ENCODE measurements at places on chromosomes 5 and 9.

GRCh38 chr5:10762776-10763500, 1.9 kb upstream of the DAP start:
- peak; percentile 27 for DNase-seq

DNA sequence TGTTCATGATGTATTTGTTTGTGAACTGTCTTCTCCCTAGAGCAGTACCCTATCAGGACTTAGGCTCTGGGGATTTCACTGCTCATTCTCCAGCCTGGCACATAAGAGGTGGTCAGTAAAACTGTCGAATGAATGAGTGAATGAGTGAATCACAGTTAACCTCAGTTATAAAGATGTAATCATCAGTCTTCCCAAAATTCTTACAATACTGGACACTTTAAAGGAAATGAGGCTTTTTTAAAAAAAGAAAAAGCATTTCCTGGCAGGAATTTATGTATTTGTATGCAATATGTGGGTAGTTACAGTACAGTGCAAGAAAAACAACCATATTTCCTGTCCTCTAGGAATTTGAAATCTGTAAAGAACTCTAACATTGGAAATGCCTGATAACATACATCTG, 59.6 kb downstream of the RAI14 start:
- no peak for DNase-seq

- no peak for DNase-seq
These were observed 334.3 kb downstream of the ICE1 start for GRCh38 chr5:5756762-5757161.

DNA sequence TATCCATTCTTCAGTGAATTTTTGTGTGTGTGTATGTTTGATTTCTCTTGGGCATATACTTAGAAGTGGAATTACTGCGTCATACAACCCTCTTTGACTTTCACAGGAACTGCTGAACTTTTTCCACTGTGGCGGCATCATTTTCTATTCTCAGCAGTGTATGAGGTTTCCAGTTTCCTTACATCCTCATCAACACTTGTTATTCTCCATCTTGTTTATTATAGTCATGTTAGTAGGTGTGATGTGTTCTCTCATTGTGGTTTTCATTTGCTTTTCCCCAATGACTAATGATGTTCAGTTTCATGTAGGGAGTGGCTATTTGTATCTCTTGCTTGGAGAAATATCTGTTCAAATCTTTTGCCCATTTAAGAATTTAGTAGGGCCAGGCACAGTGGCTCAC, 2.6 kb downstream of the ZNF79 start:
- DNase-seq, result no peak

DNA sequence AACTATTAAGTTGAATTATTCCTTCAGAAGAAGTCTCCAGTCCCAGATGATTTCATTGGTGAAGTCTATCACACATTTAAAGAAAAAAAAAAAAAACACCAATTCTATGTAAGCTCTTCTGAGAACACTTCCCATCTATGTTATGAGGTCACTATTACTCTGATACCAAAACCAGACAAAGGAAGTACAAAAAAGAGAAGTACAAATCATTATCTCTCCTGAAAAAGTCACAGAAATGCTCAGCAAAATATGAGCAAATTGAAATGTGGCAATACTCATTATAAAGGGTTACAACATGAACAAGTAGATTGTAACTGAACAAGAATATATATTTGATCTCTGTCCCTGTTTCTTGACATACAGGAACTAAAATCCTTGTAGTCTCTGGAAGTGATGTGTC, 280.4 kb downstream of the TLE1 start:
- no peak for DNase-seq

DNA sequence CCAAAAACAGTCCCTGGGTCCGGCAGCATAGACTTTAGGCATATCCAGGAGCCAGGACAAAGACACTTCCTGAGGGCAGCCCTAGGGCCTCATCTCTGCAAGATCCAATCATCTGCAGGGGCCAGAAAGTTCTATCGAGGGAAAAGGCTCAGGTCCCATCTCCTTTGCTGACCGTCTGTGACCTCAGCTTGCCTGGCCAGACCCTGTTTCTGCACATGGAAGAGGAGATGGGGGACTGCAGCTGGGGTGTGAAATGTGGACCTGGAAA, 51.0 kb upstream of the FCN1 start:
- DNase-seq, result no peak

DNA sequence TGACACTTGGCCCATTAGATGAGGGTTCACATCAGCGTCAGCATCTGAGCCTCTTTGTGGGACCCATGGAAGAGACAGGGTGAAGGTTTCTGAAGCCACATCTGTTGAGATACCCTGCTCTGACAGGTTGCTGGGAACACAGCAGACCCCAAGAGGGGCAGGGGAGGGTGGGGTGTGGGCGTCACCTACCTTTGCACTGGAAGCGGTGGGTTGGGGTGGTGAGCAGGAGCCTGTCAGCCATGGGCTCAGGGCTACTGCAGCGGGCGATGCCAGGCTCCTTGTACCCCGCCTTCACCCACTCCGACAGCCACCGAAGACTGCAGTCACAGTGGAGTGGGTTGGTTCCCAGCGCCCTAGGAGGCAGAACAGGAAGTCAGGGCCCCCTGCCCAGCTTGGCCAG, 131.5 kb upstream of the PANK3 start:
- DNase-seq, result no peak

DNA sequence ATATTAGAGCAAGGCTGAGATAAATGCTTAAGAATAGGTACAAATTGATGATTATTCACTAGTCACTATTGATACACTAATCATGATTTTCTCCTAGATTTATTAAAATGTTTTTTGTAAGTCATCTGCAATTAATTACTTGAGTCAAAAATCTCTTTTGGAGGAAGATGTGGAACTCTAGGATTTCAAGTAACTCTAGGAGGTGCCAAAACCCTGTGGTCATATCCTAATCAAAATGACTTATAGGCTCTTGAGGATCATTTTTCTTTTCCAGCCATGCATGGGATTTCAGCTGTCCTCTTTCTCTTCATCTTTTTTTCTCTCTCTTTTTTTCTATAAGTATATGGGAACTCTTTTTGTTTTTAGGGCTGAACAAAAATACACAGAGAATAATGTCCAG, 141.8 kb upstream of the CD180 start:
- no peak for DNase-seq

DNA sequence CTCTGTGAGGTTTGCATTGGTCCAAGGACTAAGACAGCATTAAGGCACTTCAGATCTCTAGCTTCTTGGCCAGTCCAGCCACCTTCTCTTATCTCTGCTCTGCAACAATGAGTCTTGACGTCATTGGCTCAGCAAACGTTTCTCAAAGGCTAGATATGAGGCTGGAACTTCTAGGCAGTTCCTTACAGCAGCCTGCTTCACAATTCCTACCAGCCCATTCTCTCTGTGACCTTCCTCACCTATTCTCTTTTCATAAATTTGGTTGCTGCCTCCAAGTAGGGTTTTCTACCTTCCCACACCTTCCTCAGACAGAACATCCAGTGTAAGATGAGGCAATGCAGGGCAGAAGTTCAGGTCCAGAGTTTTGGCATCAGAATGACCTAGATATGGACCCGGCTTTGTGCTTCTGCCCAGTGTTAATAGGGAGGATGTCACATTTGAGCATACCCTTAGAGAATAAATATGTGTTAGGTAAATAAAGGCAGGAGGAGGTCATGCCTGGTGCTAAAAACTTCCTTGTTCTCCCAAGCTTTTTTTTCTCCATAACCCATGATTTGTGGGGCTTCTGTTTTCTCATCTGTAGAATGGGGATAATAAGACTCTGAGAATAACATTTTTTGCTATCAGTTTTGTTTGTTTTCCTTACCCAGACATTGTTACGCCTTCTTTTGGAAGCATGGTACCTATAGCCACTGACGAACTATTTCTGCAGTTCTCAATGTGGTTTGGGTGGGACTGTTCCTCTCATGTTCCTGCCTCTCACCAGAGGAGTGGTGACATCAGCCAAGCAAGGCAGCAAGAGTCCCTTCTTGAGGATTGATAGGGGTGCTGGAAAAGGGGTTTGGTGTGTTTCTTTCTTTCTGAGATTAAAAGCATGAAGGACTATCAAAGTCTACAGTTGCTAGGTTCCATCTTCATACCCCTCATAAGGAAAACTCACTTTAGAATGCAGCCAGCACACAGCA, 220.6 kb upstream of the TRIM32 start:
- DNase-seq, result no peak

GRCh38 chr5:24222876-24223275, 421.9 kb downstream of the CDH10 start:
- DNase-seq, result no peak

DNA sequence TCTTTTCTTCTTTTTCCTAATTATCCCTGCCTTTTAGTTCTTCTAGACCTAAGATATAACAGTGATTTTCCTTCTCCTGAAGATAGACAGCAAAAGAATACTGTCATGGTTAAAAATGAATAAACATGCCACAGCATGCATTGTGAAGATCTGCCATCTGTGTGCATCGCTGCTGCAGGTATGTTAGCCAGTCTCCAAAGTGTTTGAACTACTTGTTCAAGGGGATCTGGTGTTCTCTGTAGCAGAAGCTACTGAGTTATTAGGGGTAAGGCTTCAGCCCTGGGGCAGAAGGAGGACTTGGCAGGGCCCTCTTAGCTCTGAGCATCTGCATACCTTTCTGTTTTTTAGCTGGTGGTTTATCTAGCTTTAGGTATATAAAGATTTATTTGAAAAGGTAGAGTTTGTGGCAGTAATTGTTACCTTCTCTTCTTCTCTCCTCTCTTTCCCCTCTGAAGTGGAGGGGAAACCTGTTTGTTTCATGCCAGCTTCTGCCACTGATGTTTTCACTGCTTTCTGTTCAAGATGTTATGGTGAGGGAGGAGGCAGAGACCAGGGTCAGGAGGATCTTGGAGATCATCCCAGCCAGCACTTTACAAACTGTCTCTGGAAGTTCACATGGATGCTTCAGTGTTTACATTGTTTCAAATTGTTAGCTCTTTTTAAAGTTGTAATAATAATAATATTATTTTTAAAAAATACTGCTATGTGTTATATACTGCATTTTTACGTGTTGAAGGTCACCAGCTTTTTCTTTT, 25.2 kb downstream of the GALNT10 start:
- no peak for DNase-seq

- DNase-seq, result no peak
These were observed 91.6 kb downstream of the NPR3 start for GRCh38 chr5:32802764-32803163.

DNA sequence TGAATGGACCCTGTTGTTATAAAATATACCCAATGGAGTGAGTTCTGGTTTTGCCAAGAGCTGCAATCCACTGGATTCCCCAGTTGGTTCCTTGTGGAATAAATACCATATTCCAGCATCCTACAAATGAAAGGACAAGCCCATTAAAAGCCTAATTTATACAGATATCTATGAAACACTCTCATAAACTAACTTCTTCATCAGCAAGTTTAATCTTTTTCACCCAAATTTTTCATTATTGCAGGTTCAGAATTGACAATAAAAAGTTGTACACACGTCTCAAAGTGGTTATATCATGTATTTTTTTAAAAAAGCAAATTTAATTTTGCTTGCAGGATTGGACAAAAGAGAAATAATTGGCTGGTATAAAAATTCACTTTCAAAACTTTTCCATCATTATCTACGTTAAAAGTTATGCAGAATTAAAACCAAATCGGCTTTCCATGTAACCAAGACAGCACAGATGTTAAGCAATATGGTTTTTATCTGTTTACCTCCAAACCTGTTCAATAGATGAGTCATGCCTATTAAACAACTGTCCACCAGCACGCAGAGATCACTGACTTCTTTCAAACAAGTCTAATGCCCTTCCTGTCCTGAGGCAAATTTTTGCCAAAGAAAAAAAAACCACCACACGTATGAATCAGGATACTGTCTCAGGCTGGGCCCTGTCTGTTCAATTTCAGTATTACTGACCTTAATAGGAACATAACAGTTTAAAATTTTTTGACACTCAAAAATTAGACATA, 42.5 kb downstream of the CEMIP2 start:
- DNase-seq, result peak; percentile 51

DNA sequence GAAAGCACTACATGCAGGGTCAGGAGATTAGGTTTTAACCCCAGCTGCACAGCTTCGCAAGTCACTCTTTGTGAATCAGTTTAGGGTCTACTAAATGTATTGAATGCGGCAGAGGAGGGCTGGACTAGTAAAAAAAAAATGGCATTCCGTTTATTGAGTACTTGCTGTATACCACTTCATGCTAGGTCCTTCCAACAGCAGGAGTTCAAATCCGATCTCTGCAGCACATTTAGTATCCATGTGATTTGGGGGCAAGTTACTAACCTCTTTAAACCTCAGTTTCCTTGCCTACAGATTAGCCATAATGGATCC, 204.4 kb downstream of the SNCAIP start:
- no peak for DNase-seq

- DNase-seq, result no peak
These were observed 13.2 kb upstream of the PCA3 start for GRCh38 chr9:76751001-76751400.

GRCh38 chr9:125243792-125244260, 2.7 kb upstream of the HSPA5 start:
- no peak for DNase-seq

- DNase-seq, result no peak
These were observed 32.2 kb upstream of the TJP2 start for GRCh38 chr9:69141851-69142250.
